ENCODE measurements at places on chromosomes 16 and 17.

- peak; percentile 53 for DNase-seq
Observed at GRCh38 chr16:8885674-8886592, 3.8 kb downstream of the LITAFD start.

GRCh38 chr17:27514595-27515413, 58.6 kb downstream of the KSR1 start:
- no peak for DNase-seq

DNA sequence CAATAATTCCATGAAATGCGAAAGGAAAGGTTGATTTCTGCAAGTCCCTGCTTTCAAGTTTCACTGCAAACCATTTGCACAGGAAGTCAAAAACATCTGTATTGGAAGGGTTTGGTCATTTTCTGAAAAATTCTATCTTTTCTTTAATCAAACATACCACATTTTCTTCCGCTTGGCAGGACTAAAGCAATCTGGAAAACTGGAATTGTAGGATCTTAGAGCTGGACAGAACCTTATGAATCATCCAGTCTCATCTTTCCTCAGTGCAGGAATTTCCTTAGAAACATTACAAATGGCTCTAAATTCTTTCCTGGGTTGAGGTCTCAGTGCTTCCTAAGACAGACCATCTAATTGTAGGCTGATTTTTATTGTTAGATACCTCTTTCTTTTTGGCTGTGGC, 111.5 kb upstream of the ELAC2 start:
- no peak for DNase-seq

- DNase-seq = no peak
Observed at GRCh38 chr16:81266680-81267095, 28.2 kb downstream of the BCO1 start.

- DNase-seq = no peak
Observed at GRCh38 chr16:82059161-82059982, 24.3 kb downstream of the HSD17B2 start.

GRCh38 chr17:6435968-6436367, 1.0 kb upstream of the AIPL1 start:
- DNase-seq = peak; percentile 85

DNA sequence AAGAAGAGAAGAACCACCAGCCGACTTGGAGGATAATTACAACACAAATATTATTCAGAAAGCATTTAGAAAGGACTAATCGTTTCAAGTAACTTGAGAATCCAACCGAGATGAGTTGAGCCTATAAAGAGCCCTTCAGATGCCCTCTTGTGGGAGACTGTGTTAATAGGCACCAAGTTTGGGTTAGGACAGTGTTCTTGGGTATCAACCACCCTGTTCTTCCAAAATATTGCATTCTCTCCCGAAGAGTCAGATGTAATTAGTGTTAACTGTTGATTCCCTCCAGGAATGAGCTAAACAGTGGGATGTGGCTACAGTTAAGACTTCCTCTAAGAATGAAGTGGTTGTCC, 87.8 kb upstream of the NOL11 start:
- peak; percentile 73 for DNase-seq

- DNase-seq = no peak
Observed at GRCh38 chr17:13008461-13008860, 9.4 kb downstream of the ELAC2 start.

GRCh38 chr17:73872816-73873215, 228.6 kb upstream of the SDK2 start:
- no peak for DNase-seq

DNA sequence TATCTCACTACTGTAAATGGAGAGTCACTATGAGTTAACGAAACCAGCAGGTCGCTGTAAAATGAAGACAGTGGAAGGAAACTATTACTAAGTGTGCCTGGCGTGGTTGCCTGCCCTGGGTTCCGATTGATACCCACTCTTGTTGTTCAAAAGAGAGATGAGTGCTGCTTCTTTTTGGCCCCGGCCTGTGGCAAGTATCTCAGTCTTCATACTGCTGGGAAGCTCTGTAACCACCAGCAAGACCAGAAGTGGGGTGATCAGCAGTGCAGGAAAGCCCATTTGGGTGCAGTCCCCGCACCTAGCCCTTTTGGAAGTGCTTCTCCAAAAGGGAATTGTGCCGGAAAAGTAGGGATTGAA, 104.5 kb downstream of the SNX29 start:
- DNase-seq = no peak

DNA sequence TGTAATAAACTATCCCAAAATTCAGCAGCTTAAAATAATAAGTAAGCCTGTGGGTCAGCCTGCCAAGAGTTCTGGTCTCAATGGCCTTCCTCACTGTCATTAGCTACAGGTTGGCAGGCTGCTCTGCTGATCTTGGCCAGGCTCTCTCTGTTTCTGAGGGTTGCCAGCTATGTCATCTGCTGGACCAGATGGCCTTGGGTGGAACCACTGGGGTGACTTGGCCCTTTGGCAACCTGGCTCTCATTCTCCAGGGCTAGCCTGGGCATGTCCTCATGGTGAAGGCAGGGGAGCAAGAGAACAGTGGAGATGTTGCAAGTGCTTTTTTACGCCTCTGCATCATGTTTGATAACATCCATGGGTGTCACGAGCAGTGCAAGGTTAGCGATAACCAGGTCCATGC, 13.9 kb downstream of the ITGAM start:
- peak; percentile 13 for DNase-seq

DNA sequence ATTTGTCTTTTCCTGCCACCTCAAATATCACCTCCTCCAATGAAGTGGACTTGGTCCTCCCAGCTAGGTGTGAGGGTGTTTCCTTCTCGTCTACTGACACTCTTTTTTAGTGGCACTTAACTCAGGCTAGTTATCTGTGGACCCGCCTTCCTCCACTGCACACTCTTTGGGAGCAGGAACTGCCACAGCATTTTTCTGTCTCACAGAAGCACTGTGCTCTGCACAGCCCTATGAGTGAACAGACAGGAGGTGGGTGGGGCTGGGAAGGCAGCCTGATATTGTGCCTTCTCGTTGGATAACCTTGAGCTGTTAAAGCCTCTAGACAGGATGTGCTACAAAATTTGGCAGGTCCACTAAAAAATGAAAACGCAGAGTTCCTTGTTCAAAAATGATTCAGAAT, 31.9 kb upstream of the HOXB13 start:
- DNase-seq = no peak

DNA sequence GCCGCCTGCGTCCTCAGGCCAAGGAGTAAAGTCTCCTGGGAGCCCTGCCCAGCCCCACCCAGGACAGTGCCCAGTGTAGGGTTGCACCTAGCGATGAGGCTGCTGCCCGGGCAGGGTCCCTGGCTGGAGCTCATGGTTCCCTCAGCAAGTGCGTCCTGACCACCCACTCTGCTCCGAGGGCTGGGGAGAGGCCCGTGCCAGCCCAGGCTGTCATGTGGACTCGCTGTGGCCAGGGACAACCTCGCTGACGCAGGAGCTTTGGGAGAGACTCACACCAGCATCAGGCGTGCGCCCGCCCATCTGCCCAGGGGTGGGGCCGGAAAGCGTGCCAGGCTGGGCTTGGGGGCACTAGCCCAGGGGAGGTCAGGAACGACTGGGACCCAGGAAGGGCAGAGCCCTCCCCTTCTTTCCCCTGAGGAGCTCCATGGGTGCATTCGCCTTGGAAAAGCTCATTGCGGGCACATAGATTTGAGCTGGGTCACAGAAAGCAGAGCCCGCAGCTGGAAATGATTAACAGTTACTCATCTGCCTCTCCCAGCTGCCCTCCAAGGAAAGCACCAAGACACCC, 19.7 kb downstream of the DPEP1 start:
- peak; percentile 92 for DNase-seq

GRCh38 chr17:42975265-42975664, 4.6 kb downstream of the PTGES3L start:
- DNase-seq = no peak

GRCh38 chr16:85300406-85300968, 188.2 kb upstream of the CIBAR2 start:
- DNase-seq = no peak

DNA sequence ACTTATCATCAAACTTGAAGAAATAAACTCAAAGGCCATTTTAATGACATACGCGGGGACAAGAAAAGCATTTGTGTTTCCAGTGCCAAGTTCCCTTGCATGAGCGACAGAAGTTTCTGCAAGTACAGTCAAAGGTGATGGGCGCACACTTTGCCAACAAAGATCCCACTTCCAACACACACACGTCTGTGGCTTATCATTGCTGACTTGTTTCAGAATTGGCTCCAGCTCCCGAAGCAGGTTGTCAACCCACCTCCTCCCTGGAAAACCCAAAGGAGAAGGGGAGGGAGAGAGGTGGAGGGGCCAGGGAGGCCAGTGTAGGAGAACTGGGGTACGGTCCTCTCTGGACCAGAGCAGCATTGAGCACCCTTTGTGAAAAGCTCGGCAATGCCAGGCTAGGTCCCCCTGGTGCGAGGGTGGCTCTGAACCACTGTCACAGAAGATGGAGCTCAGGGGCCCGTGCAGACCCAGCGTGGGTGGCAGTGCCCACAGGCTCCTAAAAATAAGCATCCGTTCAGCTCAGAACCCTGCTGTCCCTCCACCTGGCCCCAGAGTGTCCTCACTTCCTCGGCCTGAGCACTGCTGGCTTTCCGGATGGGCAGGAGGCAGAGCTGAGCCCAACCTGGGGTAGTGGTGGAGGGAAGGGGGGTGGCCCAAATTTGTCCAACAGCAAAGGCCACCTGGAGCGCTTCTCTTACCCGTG, 33.2 kb downstream of the RBFOX3 start:
- DNase-seq = no peak

DNA sequence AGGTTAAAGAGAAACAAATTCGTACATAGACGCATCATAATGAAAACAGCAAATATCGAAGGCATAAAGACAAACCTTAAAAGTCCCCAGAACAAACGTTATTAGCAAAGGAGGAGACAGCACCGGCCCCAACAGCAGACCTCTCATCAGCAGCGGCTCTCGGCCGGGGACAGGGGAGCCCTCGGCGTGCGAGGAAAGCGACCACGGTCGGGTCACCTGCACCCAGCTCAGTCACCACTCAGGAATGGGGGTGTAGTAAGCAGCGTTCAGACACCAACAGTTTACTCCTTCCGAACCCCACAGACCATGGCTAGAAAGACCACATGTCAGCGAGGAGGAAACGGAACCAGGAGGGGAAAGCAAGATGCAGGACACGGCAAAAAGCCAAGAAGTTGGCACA, 109.3 kb upstream of the CHMP6 start:
- no peak for DNase-seq

GRCh38 chr17:4483012-4483840, 15.5 kb upstream of the SPNS2 start:
- no peak for DNase-seq

- peak; percentile 7 for DNase-seq
Observed at GRCh38 chr17:34706029-34706428, 126.6 kb downstream of the TMEM132E start.

DNA sequence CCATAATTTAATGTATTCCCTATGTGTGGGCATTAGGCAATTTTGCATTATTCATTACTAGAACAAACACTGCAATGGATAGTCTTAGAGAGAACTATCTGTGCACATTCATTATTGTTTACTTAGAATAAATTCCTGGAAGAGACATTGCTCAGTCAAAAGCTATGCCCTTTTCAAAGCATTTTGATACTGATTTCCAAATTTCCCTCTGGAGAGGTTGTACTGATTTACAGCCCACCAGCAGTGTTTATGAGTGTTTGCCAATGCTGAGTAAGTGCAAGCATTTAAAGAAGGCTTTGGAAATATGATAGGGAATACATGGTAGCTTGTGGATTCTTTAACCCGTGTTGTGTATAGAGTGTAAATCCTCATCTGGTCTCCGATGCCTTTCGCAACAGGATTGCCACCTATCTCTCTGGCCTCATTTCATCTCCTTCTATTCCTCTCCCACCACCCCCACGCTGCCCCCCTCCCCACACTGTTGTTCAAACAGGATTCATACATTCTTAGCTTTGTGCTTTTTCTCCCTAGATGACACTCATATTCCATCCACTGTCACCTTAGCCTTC, 33.4 kb upstream of the MMD start:
- peak; percentile 88 for DNase-seq

DNA sequence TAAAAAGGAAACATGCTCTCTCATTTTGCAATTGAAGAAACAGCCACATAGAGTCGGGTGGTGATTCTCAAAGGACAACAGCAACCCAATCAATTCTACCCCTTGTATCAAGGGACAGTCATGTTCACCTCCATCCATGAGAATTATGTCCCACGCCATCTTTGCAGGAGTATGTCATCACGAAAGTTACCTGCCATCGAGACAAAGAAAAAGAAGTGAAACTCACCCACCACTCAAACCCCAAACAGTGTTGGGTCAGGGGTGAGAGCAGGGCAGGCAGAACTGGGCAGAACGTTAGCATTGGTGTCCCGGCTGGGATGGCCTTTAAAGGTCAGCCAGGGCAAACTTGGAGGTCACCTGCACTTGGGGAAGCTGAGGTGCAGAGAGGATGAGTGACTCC, 24.2 kb upstream of the HNF1B start:
- no peak for DNase-seq

DNA sequence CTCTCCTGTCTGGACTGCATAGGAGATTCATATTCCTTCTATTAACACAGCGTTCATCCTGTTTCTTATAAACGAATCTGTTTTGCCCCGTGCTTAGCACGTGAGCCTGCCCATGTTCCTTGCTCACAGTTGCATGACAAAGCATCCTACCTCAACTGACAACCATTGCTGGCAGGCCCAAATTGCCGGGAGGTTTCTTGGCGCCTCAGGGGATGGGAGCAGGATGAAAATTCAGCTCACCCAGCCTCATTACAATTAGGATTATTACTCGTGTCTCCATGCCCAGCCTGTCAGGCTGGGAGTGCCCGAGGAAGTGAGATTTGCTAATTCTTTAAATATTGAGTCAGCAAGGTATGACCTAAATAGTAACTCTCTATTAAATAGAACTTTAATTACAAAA, 36.7 kb upstream of the HELZ start:
- no peak for DNase-seq

- no peak for DNase-seq
Observed at GRCh38 chr17:67162771-67163170, 82.2 kb downstream of the HELZ start.

DNA sequence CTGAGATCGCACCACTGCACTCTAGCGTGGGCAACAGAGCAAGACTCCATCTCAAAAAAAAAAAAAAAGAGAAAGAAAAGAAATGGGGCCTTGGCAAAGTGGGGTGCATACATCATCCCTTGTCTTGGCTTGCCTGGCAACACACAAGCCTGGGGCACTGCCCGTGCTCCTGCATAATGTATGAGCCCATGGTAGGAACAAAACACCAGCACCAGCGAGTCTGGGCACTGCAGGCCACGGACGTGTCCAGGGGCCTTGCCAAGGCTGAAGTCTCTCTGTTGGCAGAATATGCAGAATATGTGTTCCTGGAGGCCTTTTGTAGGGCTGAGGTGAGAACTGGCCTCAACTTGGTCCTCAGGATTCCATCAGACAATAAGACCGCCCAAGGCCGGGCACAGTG, 15.7 kb upstream of the ALDOA start:
- DNase-seq = no peak

GRCh38 chr17:18858567-18859245, 775 bp downstream of the PRPSAP2 start:
- peak; percentile 14 for DNase-seq

DNA sequence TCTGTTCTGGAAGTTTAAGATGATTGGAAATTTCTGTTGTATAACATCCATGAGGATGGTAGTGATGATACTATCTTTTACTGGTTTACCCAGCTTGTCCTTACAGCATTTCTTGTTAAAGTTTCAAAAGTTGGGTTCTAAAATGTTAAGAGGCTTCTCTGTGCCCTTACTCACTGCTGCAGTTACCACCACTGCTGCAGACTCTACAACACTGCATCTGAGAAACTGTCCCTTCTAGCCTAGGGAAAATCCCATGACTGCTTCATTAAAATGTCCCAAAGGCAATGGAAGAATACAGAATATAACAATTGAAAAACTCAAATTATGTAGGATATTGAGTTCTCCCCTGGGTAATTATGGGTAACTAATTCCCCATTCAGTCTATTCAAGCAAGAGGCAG, 3.8 kb upstream of the NSRP1 start:
- DNase-seq = no peak
